ENCODE measurements at places on chromosomes 11 and 22.

DNA sequence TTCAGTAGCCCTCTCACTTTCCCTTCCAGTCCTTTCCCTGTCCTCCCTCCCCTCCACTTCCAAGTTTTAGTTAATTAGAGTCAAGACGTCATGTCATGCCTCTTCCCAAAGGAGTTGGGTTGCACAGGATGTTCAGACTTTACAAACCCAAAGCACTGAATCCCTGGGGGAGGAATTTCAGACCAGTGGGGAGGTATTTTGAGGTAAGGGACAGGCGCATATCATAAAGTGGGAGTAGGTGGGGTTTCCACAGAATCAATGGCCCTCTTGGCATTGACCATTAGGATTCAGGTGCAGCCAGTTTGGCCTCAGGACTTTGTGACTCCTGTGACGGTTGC is 733 bp upstream of the ACP2 start:
- no peak for DNase-seq

DNA sequence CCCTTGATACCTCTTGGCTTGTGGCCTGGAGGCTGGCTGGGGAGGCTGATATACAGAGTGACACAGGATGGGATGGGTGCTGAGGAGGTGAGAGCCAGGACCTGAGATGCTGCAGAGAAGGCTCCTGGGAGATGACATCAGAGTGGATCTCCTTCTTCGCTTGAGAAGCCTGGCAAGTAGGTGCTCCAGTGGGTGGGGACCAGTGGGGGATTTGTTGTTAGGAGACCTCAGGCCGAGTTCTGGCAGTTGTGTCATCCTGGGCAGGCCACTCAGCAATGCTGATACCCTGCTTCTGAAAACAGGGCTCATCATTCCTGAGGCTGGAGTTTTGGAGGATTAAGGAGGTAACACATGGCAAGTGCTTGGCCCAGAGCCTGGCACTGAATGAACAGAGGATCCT is 1.9 kb upstream of the NDUFV1 start:
- no peak for DNase-seq

GRCh38 chr11:7088921-7089320 is at the start of gene RBMXL2:
RBMXL2 (plus strand) TSS chr11:7088998; CDS start chr11:7089121, 123 bp downstream.
- DNase-seq = no peak

DNA sequence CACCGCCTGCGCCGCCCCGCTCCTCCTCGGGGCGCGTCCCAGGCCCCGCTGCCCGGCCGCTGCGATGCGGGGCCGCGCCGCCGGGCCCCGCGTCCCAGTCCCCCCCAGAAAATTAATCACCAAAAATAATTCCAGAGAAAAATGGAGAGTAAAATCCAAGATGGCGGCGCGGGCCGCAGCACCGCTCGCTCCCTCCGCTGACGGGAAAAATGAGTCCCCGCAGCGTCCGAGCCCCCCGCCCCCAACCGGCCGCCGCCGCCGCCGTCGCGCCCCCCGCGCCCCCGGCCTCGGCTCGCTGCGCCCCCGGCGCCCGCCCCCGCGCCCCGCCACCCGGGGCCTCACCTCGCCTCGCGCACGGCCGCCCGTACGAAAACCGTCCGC is at the start of gene KMT5B:
Gene KMT5B (minus strand): TSS at position 162 of the 381 bp plus-strand sequence. CDS start 23,220 bp downstream, outside the sequence.
- DNase-seq = no peak

- DNase-seq = no peak
Measured at GRCh38 chr11:64181506-64182411, 4.2 kb upstream of the STIP1 start.

DNA sequence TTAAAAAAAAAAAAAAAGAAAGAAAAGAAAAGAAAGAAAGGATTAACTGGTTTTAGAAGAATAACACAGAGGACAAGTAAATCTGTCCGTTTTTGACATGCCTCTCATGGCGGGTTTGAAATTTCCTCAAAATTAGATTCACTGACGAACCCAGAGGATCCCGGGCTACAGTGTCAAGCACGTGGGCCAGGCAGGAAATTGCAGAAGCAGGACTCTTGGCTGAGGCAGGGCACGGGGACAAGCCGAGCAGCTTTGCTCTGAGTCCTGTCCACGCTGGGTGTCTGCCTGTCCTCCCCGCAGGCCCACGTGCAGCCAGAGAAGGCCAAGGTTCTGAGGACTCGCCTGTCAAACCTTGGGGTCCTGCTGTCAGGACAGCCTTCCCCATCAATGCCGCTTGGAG is 24.7 kb downstream of the GAL start:
- DNase-seq = no peak

All from cortex of kidney (tissue), 1 donor.